ENCODE measurements at places on chromosomes 5 and 9.

DNA sequence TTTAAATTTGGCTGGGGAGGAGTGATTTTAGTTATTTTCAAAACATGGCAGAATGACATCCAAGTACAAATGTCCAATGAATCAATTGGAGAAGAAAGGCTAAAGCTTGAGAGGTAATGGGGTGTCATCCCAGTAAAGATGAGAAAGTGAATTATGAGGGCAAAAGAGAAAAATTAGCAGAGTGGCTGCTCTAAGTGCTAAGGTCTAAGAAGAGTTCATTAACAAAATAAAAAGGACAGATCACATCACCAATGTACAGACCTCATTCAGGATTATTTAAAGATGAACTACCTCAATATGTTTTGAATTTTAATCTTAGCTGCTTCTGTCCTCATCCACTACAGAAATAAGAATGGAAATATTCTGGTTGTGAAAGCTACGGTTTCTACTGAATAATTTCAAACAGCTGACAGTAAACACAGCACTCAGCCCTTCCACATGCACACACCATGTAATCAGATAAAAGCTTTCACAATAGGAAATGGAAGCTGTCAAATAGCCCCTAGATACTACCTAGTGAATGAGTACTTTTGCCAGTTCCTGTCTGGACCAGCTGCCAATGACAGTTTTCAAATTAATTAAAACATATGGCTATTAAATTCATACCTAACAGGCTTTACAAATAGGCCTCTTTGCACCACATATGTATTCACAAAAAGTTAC is 171.5 kb downstream of the SSBP2 start:
- DNase-seq: peak; percentile 20

GRCh38 chr9:2356041-2356790 is 265.4 kb upstream of the VLDLR start:
- DNase-seq: no peak

DNA sequence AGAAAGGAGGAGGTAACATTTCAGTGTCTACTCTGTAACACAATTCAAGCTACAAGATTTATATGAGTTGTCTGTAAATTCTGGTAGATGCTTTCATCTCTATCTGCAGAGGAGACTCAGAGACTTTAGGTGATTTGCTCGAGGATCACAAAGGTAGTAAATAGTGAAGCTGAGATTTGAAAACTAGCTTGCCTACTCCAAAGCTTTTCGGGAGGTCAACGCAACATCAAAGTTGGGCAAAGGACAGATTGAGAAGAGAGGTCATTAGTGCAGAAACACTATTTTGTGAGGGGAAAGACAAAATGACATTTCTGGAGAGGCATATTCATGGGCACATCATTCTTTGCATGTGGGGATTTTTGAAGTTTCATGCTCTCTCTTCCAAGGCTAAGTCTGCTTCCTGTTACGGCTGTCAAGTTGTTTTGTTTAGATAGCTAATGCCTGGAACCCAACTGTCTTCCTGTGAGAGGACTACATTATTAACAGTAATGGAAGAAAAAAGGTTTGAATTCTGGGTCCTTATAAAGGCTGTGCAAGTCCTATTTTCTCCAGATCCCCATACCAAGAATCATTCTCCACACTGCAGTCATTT is 413.5 kb upstream of the ZNF462 start:
- no peak for DNase-seq

- peak; percentile 17 for DNase-seq
Measured at GRCh38 chr5:148179234-148179824, 11.0 kb downstream of the SPINK14 start.

DNA sequence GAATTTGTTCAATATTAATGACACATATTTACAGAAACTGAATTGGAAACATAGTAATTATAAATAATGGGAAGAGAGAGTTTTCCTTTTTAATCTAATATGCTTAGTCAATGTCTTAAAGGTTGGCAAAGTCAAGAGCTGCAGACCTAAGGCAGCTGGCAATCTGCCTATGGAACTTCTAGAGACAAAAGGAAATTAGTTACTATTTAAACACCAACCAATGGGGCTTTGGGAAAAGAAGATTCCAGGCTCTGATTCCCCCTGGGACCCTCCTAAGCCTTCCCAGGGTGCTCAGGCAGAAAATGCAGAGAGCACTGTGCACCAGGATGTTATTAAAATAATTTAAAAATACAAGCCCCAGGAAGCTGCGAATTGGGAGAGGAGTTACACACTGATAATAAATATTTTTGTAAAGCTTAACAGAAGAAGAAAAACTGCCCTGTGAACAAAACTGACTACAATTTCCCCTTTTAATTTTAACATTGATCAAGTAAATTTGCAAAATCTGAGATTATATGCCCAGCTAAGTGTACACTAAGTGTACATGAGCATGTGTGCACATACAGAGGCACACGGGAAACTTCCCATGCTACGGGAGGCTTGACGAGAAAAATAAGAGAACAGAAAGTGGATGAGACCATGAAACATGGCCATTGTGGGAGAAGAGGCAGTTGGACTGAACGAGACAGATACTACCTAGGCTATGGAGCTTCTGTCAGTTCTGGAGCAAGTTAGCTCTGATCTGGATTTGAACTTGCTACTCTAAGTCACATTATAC is 77.4 kb upstream of the ADAMTS16 start:
- no peak for DNase-seq

GRCh38 chr9:89637787-89638186 is 33.0 kb downstream of the GADD45G start:
- no peak for DNase-seq

Measured in NCI-H1105 (cell line).